Right ventricle myocardium superior (tissue), 1 donor: ENCODE measurements at places on chromosomes 5 and 9. TPM values are rescaled to one million over a fixed set of nuclear protein-coding genes. Genes with fewer than 3 reads are reported as not detected.
A peak's percentile ranks its signal among the peaks of the same experiment; 100 is the strongest.

DNA sequence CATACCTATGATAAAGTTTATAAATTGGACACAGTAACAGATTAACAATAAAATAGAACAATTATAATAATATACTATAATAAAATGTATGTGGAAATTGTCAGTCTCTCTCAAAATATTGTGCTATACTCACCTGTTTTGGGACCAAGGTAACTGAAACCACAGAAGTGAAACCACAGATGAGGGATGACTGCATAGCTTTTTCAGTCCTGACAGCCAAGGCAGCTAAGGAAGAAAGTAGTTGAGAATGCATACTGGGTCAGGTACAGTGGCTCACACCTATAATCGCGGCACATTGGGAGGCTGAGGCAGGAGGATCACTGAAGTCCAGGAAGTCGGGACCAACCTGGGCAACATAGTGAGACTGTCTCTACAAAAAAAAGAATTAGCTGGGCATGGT is 8.9 kb downstream of the SRP19 start:
- DNase-seq, result no peak

GRCh38 chr9:35795695-35796094 is 4.3 kb downstream of the NPR2 start:
- no peak for DNase-seq

- DNase-seq, result no peak
Observed at GRCh38 chr5:116494784-116495450, 79.7 kb downstream of the SEMA6A start.

DNA sequence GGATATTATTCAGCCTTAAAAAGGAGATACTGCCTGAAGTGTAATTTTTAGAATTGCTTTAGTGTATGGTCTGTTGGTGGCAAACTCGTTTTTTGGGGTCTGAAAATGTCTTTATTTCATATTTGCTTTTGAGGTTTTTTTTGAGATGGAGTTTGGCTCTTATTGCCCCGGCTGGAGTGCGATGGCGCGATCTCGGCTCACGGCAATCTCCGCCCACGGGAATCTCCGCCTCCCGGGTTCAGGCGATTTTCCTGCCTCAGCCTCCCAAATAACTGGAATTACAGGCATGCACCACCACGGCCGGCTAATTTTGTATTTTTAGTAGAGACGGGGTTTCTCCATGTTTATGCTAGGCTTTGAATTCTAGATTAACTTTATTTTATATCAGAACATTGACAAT is 20.2 kb upstream of the PCDHB1 start:
- DNase-seq, result no peak

GRCh38 chr9:32716425-32716824 is 66.9 kb upstream of the TMEM215 start:
- DNase-seq, result no peak

DNA sequence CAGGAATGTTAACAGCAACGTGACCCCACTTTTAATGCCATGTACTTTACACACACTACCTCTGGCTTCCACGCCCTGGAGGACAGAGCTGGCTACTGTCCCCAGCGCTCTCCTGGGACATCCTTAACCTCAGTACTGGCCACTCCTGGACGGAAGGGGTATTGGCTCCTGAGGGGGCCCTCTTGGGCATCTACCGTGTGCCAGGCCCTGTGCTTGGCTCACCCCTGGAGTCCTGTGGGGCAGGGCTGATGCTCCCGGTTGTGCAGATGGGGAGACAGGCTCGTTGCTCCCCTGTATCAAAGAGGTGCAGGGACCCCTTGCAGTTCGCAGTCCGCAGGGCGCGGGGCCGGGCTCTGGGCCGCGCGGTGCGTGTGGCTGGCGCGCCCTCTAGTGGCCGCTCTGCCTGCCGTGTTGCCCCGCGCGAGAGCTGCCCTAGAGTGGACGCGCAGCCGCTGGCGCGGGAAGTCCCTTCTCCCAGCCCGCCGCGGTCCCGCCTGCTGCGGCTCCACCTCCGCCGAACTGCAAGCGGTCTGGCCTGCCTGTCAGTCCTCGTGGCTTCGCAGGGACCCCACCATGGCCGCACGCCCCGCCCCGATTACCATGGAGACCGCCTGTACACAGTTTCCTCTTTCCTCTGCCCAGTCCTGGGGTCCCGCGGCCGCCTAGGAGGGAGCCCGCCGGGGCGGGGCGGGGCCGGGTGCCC is at the start of gene WDR38:
Gene WDR38, plus strand, starts transcription at position 632 of the 703 bp plus-strand sequence. CDS start 72 bp downstream, outside the sequence.
- DNase-seq, result peak; percentile 91

GRCh38 chr5:178496642-178497041 is 93.6 kb downstream of the COL23A1 start:
- DNase-seq, result no peak

DNA sequence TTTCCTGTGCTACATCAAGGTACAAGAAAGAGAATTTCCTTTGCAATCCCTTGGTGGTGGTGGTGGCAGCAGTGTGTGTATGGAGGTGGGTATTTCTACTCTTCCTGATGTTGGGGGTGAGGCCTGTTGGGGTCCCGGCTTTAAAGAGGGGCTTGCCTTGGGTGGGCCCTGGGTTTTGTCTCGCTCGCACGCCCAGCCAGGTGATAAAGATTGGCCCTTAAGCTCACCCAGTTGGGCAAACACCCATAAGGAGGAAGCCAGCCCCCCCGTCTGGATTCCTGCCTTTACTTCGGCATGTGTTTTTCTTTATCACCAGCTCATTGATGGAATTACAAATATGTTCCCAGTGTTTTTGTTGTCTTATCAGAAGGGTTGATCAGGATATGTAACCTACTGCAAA is 16.0 kb upstream of the SARDH start:
- peak; percentile 26 for DNase-seq

GRCh38 chr5:158534203-158534602 is 565.5 kb downstream of the EBF1 start:
- no peak for DNase-seq

DNA sequence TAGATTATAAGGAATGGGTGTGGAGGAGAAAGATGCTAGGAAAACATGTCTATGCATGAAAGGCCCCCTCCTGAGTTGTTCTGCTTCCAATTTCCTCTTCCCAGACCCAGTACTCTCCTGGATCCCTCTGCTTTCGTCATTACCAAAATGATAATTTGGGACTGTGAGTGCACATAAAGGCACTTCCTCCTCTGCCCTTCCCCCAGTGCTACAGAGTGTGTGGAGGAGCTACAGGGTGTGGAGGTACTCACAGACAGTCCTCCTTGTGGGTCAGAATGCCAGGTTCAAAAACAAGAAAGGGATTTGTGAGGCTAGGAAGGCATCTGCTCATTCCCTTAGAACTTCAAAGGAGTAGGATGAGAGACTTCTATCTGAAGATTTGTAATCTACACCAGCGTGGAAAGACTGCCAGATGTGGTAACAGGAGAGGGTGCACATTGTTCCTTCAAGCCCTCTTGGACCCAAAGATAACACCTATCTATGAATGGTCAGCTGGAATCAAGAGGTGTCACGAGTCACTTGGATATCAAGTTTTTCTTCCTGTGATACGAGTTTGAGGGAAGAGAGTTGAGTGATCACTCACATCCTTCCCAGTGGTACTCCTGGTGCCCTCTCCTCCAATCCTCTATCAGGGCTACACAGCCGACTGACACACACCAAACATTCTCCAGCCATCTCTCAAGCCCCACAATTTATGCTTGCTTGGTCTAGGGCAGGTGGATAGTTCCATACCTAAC is 201.1 kb downstream of the EPB41L4A start:
- DNase-seq, result no peak

GRCh38 chr9:82438581-82438980 is 450.0 kb downstream of the SPATA31D1 start:
- DNase-seq, result no peak

The PCDHA13 gene
- total RNA-seq, result not detected

The CSF1R gene
- total RNA-seq, result 19.5 TPM

The SLC46A2 gene
- total RNA-seq, result not detected
